ENCODE measurements at places on chromosomes 6 and 20.

DNA sequence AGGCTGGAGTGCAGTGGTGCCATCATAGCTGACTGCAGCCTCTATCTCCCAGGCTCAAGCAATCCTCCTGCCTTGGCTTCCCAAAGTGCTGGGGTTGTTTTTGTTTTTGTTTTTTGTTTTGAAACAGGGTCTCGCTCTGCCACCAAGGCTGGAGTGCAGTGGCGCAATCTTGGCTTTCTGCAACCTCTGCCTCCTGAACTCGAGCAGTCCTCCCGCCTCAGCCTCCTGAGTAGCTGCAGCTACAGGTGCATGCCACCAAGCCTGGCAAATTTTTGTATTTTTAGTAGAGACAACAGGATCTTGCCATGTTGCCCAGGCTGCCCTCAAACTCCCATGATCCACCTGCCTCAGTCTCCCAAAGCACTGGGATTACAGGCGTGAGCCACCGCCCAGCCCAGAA, 4.2 kb downstream of the C6orf132 start:
- DNase-seq: no peak

GRCh38 chr6:156461647-156462046, 315.5 kb upstream of the ARID1B start:
- DNase-seq: no peak

- no peak for DNase-seq
These were observed 65.9 kb downstream of the HIVEP2 start for GRCh38 chr6:142879076-142879475.

DNA sequence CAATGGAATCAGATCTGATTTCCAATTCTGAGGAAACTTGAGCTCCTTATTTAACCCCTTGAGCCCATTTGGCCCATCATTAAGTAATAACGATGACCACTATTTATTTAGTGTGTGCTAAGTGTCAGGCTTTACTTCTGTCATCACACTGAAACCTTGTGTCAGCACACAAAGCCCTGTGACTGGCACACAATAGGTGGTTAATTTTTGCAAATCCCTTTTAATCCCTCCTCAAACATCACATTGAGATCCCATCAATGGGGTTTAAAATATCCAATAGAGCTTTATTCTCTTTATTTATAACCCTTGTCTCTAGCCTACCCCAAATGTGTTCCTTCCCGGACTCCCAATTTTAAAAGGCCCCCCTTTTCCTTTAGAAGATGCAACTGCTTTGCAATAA, 656.8 kb upstream of the CHD6 start:
- DNase-seq: no peak

GRCh38 chr6:6694825-6695624, 106.5 kb downstream of the LY86 start:
- no peak for DNase-seq

- DNase-seq: no peak
These were observed 215.4 kb upstream of the DEFB112 start for GRCh38 chr6:50264995-50265571.

DNA sequence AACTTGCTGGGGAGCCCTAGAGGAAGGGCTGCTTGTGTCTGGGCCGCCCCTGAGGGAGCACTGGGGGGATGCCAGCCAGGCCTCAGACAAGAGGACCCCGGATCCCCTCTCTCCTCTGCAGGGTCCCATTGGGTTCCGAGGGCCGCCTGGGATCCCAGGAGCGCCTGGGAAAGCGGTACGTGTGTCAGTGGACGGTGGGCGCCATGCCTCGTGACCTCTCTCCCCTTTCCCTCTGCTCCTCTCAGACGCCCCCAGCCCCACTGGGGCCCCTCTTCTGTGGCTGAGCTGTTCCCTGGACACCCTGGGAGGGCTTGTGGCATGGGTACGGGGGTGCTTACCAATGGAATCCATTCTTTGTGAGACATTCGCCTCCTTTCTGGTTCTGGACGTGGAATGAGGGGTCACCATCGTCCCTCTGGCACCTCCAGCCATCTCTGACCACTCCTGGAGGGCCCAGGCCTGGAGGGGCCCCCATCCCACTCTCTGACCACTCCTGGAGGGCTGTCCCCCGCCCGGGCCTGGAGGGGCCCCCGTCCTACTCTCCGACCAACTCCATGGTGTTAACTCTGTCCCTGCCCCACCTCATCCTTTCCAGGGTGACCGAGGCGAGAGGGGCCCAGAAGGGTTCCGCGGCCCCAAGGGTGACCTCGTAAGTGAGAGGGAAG, 9.9 kb downstream of the COL9A3 start:
- DNase-seq: no peak

GRCh38 chr6:112113431-112113830, 26.0 kb downstream of the FAM229B start:
- no peak for DNase-seq

- no peak for DNase-seq
These were observed 38.9 kb downstream of the ARHGAP40 start for GRCh38 chr20:38640521-38640920.

DNA sequence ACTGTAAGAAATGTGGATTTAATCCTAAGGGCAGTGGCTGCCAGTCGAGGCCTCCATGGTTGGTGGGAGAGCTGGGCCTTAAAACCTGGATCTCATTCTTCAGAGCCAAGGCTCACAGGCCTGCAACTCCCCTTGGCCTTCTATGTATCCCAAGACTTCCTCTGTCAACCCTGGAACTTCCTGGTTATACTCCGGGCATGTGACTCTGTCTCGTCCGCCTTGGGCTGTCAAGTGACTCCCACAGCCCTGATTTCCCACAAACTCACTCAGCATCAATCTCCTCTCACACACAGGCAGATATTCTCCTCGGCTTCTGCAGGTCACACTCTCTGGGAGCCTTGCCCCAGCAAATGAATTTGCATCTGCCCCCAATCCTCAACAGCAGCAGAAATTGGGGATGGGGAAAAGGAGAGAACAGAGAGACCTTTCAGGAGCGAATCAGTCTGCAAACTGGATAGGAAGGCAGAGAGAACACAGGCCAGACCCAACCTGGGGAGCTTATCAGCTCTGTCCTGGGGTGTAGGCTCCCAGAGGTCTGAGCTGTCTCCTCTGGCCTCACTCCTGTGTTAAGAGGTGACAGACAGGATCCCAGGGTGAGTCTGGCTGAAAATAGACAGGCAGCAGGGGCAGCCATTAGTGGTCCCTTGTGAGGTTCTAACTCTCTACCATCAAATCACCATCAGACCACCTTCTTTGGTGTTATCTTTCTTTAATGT, 30.4 kb upstream of the PREX1 start:
- no peak for DNase-seq

DNA sequence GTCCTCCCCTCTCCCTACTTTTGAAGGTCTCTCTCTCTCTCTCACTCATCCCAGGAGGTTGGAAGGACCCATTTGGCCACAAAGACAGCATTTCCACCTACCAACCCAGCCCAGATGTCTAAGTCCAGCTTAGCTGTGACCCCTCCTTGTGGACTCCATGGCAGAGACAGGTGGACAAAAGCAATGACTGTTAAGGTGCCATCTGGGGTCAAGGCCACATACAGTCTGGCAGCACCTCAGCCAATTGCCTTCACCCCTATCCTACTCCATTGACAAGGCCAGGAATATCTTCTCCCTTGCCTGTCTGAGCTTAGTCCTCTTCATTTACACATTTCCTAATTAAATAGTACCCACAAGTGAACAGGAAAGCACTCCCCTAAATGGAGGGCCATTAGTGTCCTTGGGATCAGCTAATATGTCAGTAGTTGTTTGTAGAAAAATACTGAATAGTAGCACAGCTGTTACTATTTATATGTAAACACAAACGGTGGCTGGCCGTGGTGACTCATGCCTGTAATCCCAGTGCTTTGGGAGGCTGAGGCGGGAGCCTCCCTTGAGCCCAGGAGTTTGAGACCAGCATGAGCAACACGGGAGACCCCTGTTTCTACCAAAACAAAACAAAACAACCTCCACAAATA, 28.8 kb downstream of the GCM1 start:
- DNase-seq: no peak

- DNase-seq: no peak
These were observed 28.4 kb downstream of the WRNIP1 start for GRCh38 chr6:2793534-2794151.

GRCh38 chr6:131635384-131636340, 1.4 kb upstream of the ENPP3 start:
- no peak for DNase-seq

GRCh38 chr20:13102237-13102636, 93.5 kb downstream of the SPTLC3 start:
- DNase-seq: no peak

GRCh38 chr6:117138920-117139319, 126.4 kb upstream of the VGLL2 start:
- DNase-seq: no peak

GRCh38 chr20:63225082-63225454, 9.1 kb upstream of the YTHDF1 start:
- no peak for DNase-seq

DNA sequence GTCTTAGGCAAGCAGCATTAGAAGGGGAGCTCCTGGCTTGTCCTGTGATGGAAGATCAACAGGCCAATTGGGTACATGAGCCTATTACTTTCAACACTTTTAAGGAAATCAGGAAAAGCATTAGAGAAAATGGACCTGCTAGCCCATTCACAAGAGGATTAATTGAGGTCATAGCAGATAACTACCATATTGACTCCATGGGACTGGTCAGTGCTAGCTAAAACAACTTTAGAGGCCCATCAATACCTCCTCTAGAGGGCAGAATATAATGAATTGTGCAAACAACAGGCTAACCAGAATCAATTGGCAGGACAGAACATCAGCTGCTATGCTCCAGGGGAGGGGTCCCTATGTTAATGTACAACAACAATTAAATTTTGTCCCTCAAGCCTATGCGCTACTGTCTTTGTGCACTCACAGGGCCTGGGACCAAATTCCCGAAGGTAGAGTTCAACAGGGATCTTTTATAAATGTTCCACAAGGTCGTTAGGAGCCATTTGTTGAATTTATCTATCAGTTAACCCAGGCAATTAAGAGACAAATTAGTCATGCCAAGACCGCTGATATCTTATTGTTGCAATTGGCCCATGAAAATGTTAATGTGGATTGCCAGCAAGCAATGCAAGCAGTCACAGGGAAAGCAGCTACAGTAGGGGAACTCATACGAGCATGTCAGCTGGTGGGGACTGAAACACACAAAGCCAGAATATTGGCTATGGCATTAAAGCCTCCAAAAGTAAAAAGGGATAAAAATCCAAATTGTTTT, 106.6 kb upstream of the BTN3A2 start:
- DNase-seq: no peak

DNA sequence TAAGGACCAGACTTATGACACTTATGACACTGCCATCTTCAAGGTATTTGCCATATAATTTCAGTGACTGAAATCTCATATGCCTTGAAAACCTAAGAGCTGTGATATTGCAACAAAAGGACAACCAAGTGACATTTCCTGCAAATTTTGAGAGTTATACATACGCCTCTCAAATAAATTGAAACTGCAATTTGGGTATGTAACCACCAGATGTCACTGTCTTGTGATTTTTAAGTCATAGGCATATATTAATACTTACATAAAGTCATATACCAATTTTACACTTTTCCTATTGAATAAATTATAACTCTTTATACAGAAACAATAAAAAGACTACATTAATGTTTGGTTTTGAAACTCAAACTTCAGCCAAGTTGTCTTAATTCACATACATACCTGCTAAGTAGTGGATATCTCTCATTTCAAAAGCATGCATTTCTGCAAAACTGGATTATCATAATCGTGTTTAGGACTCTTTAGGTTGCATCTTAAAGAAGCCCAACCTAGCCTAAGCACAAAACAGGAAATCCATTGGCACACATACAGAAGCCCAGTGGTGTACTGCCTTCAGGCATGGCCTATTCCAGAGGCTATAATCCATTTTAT, 180.2 kb downstream of the PACRG start:
- DNase-seq: no peak

DNA sequence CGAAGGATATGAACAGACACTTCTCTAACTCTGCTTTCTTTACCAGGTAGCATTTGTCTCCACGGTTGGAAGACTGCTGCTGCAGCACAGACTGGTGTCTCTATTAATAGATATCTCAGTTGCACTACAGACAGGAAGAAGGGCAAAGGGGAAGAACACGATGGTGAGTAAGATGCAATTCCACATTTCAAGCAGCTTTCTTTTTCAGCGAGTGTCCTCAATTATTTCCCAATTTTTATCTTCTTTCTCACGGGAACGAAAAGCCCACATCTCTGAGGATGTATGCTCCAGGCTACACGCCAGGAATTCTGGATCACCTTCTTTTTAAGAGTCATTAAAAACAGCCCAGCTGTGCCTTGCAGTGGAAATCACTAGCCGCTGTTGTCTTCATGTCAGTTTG, 311.6 kb upstream of the ECI2 start:
- no peak for DNase-seq

DNA sequence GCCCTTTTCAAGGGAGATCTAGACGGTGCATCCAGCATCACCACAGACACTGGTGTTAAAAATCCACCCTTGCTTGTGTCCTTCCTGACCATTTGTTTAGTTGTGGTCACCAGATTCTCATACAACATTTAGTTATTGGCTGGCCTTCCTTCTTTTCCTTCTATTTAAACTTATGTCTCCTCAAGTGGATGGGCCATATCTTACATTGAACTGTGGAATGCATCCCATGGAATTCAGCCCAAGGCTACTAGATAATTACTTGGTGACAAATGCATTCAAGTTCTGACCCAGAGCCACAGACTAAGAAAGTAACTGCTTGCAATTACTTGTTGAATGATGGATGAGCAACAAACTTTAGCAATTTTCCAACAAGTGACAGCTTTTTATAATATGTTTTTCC, 198.9 kb upstream of the SSTR4 start:
- DNase-seq: no peak

DNA sequence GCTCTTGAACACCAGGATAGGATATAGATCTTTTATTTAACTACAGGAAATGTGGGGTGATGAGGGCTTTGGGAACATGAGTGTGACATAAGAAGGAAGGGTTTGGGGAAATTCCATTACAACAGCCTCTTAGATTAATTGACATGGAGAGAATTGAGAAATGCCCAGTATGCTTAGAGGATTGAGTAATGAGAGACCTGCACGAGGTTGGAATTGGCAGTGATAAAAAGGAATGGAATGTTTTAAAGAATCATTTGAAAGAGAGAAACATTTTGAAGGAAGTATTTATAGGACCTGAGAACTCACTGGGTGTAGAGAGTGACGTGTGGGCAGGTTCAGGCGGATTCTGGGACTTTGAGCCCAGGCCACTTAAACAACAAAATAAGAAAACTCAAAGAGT, 227.0 kb downstream of the BMP2 start:
- no peak for DNase-seq

Measured in activated CD4-positive, alpha-beta T cell treated with anti-CD3 and anti-CD28 coated beads for 24 hours (primary cell).